ENCODE measurements at places on chromosomes 3 and 15.

DNA sequence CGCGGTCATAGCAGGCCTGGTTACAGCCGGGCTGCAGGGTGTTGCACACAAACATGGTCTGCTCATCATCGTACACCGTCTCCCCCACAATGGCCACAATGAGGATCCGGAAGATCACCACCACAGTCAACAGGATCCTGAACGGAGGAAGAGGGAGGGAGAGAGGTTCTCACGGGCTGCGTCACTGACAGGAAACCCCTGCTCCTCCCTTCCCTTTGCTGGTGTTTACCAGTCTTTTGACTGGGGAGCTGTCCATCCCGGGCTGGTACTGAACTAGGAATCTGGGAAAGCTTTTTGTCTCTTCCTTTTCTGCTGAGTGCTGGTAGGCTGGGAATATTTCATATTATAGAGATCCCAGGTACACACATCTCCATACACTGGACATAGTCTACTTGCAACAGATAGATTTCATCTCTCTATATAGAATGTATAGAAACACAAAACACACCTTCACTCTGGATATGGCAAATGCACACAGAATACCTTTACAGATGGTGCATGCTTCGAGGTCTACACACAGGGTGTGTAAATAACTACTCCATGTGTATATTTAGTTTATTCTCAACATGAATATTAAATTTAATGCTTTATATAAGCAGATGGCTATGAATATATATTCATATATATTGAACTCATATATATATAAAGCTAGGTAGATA lies 1.4 kb downstream of the GJD2 start:
- no peak for DNase-seq

DNA sequence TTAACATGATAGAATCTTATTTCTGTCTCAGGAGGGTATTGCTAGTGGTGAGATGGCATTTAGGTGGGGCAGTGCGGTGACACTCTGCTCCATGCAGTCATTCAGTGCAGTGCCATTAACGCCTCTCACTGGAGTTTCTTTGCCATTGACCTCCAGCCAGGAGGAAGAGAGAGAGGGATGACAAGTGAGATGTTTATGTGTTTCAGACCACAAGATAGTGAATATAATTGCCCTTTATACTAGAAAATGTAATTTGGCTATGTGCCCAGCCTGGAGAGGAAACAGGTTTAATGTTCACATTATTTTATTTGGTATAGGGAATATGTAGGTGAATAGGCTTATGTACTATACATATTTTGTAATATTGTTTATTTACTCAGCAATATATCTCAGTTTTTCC lies 84.5 kb downstream of the ZIC1 start:
- DNase-seq, result no peak

- DNase-seq, result no peak
Measured at GRCh38 chr3:98734306-98734705, 28.8 kb upstream of the ST3GAL6 start.

DNA sequence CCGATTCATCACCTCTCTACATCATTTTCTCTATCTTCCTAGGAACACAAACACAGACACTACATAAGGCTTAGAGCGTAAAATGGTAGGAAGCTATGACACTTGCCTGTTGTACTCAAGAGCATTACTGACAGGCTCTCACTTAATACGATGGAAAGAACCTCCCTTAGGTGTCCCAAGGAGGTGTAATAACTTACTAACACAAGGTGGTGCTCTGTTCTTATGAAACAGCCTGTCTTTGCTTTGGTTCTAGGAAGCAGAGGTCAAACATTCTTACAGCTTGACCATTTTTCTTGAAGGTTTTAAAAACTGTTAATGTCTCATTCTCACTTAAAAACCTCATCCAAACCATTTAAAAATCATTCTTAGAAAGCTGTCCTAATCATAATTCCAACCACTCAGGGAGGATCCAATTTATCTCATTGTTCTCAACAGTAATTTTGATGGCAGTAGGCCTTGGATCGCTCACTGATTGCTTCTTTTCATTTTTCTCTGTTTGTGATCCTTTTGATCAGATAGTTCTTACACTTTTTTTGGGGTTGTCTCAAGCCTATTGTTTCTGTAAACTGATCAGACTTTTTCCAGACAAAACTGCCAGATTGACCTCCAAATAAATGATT lies 317.8 kb upstream of the AGTR1 start:
- no peak for DNase-seq

DNA sequence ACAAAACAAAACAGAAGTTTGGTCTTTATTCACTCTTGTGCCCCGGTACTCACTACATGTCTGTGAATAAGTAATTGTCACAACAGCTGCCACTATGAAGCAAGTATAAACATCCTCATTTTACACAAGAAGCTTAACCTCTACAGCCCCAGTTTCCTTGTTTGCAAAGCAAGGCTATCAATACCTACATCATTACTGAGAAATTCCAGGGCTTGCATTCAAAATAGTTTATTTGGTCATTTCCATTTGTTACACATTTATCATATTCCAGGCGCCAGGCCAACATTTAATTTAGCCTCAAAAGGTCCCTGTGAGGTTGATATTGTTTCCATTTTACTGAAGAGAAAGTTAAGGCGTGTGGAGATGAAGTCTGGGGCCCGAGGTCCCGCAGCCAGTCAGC lies 161.4 kb upstream of the LRTM1 start:
- no peak for DNase-seq

GRCh38 chr3:104514776-104515175 lies 851.9 kb upstream of the ALCAM start:
- no peak for DNase-seq

GRCh38 chr3:99023590-99024192 lies 122.2 kb upstream of the DCBLD2 start:
- no peak for DNase-seq

GRCh38 chr3:138901567-138901966 lies 45.4 kb downstream of the FOXL2 start:
- DNase-seq, result no peak

DNA sequence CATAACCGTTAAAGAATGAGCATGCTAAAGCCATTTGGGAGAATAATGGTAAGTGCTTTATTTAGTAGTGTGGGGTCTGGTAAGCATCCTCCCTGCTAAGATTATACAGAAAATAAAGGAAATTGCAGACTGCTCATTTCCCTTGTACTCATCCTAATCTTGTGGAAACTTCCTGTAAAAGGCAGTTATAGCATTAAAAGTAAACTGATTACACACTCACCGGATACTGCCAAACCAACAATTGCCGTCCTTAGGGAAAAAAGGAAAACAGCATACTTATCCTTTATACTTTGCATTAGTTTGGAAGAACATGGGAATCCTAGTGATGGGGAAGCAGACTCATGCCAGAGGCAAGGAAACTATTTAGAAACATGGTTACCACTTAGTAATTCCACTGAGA lies 5.3 kb upstream of the SPRED1 start:
- DNase-seq, result no peak

- no peak for DNase-seq
Measured at GRCh38 chr3:15578289-15578867, 23.0 kb downstream of the HACL1 start.

DNA sequence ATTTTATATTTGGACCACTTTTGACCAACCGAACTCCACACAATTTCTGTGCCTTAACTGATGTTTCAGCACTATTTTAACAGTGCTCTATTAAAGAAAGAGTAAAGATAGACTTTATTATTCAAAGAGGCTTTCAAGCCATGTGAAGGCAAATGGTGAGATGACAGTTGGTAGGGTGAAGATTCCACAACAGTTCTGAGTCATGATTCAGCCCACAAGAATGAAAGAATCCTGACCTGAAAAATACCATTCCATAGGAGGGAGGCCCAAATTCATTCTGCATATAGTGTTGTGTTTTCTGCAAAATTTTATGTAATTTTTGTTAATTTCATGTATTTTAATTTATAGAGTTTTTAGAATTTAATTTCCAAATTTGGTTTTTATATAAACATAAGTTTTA lies 135.6 kb upstream of the STAC start:
- DNase-seq, result no peak

DNA sequence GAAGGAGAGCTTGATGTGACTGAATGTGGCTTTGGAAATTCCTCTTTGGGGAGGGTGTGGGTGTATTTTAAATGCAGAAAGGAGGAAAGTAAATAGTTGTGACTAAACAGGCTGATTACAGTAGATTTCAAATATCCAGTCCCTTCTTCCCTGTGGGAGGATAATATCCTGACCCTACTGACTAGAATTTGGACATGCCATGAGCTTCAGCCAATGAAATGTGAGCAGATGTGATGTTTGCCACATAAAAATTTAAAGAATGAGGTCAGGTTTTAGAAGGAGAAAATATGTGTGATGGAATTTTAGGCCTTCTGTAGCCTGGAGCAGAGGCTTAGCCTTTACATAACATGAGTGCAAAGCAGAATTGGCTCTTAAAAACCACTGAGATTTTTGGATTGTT lies 1218.9 kb downstream of the ROBO2 start:
- DNase-seq, result no peak

- no peak for DNase-seq
Measured at GRCh38 chr3:182910936-182911781, 69.2 kb downstream of the DCUN1D1 start.

- DNase-seq, result no peak
Measured at GRCh38 chr15:72086920-72087648, 30.9 kb downstream of the MYO9A start.

GRCh38 chr3:53693451-53693850 lies 152.8 kb downstream of the CHDH start:
- DNase-seq, result no peak

GRCh38 chr3:120526011-120526870 lies 69.9 kb upstream of the NDUFB4 start:
- DNase-seq, result no peak

DNA sequence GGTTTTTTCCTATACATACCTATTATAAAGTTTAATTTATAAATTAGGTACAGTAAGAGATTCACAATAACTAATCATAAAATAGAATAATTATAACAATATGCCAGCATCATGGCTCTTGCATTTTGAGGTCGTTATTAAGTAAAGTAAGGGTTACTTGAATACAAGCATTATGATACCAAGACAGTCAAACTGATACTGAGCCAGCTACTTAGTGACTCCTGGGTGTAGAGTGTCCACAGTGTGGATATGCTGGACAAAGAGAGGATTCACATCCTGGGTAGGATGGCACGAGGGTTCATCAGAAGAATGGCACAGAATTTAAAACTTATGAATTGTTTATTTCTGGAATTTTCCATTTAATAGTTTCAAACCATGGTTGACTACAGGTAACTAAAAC lies 157.2 kb upstream of the IL12A start:
- no peak for DNase-seq

GRCh38 chr15:98625614-98626013 lies 22.7 kb upstream of the IGF1R start:
- no peak for DNase-seq
